ENCODE measurements at places on chromosomes 11 and 22.

DNA sequence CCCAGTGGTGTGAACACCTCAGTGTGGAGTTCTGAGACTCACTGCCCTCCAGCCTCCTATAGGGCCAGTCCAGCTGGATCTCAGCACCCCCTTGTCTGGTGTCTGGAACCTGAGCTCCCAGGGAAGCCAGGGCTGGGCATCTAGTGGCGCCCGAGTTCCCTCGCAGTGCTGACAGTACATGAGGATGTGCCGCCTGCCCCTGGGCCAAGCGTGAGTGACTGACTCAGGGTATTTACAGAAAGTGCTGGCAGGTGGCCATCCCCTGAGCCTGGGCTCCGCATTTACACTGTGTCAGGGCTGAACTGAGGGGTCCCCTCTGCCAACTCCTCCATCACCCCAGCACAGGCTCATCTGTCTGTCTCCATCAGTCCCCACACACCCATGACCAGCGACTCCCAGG lies 185.3 kb downstream of the BRD1 start:
- no peak for DNase-seq

DNA sequence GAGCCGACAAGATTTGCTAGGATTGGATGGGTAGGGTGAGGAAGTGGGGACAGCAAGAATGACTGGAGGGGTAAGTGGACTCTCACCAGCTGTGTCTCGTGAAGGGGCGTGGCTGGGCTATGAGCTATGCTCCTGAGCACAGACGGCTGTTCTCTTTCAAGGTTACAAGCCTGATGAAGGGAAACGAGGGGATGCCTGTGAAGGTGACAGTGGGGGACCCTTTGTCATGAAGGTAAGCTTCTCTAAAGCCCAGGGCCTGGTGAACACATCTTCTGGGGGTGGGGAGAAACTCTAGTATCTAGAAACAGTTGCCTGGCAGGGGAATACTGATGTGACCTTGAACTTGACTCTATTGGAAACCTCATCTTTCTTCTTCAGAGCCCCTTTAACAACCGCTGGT lies 19.9 kb downstream of the F2 start:
- no peak for DNase-seq

DNA sequence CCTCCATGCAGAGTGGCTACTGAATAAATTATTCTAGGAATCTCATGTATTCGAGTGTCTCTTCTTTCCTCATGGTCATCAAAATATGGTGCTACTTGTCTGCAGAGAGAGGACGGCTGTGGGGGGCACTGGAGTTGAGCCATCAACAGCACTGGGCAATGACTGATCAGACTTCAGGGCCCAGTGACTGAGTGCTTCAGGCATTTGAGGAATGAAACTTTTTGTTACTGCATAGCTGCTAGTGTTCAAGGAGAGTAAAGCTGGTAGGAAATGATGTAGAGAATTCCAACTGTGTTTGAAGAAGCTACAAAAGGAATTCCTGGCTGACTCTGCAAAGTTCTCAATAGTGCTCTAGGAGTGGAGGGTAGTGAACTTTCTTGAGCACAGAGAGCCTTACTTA lies 277.7 kb downstream of the CADM1 start:
- DNase-seq = peak; percentile 17

- DNase-seq = no peak
Observed at GRCh38 chr22:27476729-27477128, 324.8 kb downstream of the MN1 start.

GRCh38 chr11:57071829-57072228 lies 83.1 kb downstream of the OR5AK2 start:
- DNase-seq = no peak

GRCh38 chr11:91922846-91923245 lies 301.8 kb upstream of the FAT3 start:
- no peak for DNase-seq

DNA sequence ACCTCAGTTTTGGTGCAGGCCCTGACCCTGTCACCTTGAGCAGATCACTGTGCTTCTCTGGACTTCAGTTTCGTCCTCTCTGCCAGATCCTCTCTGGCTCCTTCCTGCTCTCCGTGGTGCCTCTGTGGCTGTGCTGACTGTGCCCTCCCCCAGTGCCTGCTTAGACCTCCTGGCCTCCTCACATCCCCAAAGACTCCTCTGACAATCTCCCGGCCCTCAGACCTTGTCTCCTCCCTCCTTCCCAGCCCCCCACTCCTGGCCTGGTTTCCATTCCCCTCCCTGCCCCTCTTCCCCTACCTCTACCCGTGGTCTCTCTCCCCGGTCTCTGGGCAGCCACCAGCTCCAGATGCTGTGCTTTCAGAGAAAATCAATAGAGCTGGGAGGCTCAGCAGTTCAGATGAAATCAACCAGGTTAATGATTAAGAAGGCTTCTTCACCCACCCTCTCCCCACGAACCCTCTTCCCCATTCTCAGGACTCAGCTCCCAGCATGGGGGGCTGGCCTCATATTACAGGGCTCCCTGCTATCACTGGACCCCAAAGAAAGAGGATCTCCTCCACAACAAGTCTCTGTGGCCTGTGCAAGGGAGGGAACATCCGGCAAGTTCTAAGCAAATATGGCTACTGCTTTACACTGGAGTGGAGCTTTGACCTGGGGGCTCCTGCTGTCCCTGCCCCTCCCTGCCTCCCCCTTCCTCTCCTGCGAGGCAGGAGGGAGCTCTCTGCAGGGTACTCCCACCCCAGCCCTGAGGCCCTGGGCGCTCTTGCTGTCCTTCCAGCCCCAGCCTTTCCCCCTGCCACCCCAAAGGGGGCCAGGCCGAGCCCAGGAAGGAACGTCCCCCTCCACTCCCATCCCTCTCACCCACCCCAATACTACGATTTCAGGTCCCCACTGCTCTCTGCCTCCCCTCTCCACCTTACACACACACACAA lies 8.5 kb downstream of the BACE1-AS start:
- DNase-seq = no peak

GRCh38 chr11:73598719-73599379 lies 937 bp upstream of the FAM168A start:
- no peak for DNase-seq

DNA sequence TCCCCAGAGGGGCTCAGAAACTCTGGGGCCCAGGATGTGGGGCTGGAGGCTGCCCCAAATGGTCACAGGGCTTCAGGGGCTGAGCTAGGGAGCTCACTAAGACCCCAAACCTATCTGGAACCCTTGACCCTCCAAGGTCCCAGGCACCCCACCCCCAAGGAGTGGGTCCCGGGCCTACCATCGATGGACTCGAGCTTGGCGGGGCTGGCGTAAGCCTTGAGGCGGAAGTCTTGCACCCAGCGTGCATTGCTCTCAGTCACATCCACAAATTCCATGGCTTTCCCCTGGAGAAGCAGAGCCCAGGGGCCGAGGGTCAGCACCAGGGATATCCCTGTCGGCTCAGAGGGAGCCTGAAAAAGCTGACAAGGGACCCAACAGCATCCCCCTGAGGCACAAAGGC lies 3.5 kb downstream of the GATD1 start:
- DNase-seq = no peak

DNA sequence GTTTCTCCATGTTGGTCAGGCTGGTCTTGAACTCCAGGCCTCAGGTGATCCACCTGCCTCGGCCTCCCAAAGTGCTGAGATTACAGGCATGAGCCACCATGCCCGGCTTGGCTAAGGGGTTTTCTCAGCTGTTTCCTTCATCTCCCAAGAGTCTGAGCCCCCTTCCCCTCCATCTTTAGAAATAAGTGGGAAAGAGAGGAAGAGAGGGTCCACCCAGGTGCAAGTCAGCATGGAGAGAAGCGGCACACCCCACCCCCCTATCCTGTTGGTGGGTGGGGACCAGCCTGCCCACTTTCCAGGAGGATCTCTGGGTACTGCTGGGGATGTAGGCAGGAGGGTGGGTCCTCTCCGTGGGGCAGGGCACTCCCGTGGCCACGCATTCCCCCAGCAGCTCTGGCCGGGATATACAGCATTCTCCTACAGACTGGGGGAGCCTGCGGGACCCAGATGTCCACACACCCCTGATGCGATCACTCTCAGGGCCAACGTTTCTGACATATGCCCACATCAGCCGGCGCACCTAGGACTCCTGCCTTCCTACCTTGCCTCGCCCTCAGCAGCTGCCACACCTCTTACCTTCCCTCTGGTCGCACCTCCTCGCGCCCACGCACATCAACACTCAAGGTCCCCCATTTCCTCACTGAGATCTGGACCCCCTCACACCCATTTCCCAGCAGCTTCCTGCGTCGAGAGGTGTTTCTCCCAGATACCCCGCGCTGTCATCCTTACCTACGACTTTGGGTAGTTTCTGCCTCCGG lies 8.9 kb downstream of the SCARF2 start:
- no peak for DNase-seq

DNA sequence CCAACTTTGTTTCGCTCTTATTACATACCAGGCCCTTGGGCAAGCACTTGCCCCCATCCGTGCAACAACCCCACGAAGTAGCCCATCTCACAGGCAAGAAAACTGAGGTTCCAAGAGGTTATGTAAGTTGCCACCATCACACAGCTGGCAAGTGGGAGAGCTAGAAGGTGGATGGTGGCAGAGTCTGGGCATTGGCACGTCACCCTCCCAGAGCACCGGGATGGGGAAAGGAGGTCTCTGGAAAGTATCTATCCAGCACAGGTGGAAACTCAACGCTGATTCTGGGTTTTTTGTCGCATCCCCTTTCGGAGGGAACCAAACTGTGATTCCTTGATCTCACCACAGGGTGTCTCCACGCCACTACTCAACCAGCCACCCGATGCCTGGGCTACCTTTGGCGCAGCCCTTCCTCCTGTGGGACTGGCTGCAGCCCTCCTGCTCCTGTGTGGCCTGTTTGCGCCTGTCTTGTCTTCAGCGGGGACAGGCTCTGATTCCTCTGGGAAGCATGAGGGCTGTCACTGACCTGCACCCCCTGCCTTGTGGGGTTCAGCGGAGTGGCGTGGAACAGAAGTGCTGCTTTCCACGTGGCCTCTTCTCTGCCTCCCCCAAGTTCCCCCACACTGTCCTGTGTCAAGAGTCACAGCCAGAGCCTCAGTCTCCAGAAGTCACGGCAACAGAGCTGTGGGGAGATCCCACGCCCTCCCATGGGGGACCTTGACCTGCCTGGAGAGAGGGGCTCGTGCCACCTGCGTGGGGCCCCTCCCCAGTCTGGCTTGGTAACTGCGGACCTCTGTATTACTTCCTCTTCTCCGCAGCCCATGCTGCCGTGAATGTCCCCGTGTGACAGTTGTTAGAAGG lies 34.4 kb upstream of the TRIM29 start:
- peak; percentile 82 for DNase-seq

DNA sequence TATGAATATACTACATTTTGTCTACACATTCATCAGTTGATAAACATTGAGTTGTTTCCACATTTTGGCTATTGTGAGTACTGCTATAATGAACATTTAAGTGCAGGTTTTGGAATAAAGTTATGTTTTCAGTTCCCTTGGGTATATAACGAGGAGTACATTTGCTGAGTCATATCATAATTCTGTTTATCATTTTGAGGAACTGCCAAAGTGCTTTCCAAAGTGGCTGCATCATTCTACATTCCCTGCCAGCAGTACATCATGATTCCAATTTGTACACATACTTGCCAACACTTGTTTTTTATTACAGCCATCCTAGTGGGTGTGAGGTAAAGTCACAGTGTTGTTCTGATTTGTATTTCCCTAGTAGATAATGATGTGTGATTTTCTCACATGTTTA lies 1458.6 kb upstream of the TENM4 start:
- DNase-seq = no peak

- DNase-seq = no peak
Observed at GRCh38 chr11:18749681-18750319, 23.8 kb upstream of the IGSF22 start.

DNA sequence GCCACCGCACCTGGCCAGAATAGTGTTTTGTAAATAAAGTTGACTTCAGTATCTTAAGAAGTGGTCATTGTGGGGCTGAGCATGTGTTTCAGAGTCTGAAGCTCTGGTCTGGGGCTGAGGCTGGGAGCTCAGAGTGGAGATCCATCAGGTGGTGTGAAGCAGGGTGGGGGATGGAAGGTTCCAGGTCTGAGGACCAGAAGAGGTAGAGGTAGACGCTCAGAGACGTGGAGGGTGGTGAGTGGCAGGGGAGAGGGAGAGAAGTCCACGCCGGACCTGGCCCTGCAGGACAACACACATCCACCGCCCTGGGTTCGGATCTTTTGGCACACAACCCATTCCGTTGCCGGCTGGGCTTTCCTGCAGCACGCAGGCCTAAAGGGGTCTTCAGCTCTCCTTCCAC lies 40.7 kb downstream of the ARHGAP8 start:
- DNase-seq = no peak

GRCh38 chr22:50112151-50113118 lies 22.6 kb downstream of the MOV10L1 start:
- no peak for DNase-seq

- DNase-seq = no peak
Observed at GRCh38 chr11:45270946-45271716, 15.0 kb downstream of the SYT13 start.

GRCh38 chr11:10414659-10415058 lies 40.4 kb upstream of the AMPD3 start:
- DNase-seq = no peak

DNA sequence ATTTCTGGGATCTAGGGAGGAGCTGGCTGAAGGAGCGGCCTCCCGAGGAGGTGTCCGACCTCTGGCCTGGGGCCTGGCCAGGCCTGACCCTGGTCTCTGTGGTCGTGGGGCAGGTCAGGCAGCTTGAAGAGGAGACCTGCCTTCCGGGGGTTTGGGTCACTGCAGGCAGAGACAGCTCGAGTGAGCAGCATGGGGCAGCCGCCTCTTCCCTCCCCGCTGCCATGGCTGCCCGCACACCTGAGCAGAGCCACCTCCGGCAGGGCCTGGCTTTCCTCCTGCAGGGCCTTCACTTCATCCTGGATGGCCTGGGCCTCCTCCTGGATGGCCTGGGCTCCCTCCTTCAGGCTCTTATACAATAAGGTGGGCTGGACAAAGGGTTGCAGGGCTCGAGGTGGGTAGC lies 8.0 kb upstream of the NAALADL1 start:
- DNase-seq = no peak

- no peak for DNase-seq
Observed at GRCh38 chr11:65658174-65659021, 4.3 kb downstream of the RELA start.

- no peak for DNase-seq
Observed at GRCh38 chr22:30274437-30274812, 7.8 kb upstream of the OSM start.

All from T47D (cell line).